Right ventricle myocardium superior (tissue), 1 donor: ENCODE measurements at places on chromosomes 3 and 15. TPM values are rescaled to one million over a fixed set of nuclear protein-coding genes. Genes with fewer than 3 reads are reported as not detected.

RTP3 gene
- total RNA-seq = not detected

ISLR gene
- 11.6 TPM for total RNA-seq

GMNC gene
- 2.9 TPM for total RNA-seq

CFAP44 gene
- total RNA-seq = 3.2 TPM

CLSTN2 gene
- total RNA-seq = 7.8 TPM

GHRL gene
- not detected for total RNA-seq

TF gene
- total RNA-seq = 5.6 TPM

PLA2G4E gene
- not detected for total RNA-seq
